ENCODE measurements at places on chromosomes 2 and 18.

DNA sequence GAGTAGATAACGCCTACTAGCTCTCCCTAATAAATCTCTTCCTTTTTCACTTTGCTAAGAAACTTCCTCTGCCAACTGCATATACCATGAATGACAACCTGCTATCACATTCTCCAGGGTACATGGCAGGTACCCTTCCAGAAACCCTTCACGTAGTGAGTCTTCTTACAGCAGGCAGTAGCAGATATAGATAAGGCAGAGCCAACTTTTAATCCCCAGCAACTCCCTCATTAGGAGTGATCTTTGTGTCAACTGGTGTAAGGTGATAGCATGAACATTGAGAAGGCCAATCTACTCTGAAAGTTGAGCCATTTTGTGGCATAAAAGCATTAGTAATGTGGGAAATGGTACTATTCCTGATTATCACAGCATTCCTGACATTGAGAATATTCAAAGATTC lies 5.7 kb upstream of the STK17B start:
- no peak for DNase-seq

DNA sequence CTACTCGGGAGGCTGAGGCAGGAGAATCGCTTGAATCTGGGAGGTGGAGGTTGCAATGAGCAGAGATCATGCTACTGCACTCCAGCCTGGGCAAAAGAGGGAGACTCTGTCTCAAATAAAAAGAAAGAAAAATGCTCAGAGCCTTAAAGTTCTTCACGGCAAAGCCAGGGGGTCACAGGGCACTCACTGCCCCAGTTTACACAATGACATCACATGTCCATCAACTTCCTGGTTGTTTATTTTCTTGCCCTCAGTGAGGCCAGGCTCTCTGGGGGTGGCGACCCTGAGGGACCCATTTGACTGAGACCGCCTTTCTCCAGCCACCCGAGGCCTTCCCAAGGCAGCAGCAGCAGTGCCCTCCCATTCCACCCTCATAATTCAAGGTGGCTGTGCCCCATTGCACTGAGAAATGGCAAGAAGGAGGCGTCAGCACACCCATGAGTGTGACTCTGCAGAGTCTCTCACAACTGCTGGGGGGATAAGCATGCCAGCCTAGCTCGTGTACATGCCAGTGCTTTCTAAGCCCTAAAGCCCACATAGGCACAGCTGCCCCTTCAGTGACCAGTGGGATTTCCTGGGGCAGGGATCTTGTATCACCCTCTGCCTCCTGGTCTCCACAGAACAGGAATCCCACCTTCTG lies 50.0 kb downstream of the SFXN5 start:
- no peak for DNase-seq

DNA sequence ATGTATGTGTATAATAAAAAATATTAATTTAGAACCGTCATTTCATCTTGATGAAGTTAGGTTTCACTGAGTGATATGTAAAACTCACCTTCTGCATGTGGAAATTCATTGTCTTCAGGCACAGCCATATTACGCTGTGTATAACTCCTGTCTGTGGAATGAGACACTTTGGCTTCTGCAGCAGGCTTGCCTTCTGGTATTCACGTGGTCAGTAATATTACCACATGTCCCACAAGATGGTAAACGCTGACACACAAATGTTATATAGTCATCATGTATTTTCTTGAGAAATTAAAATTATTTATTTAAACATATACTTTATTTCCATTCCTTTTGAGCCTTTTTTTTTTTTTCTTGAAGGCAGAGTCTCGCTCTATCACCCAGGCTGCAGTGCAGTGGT lies 25.1 kb upstream of the AAK1 start:
- no peak for DNase-seq

DNA sequence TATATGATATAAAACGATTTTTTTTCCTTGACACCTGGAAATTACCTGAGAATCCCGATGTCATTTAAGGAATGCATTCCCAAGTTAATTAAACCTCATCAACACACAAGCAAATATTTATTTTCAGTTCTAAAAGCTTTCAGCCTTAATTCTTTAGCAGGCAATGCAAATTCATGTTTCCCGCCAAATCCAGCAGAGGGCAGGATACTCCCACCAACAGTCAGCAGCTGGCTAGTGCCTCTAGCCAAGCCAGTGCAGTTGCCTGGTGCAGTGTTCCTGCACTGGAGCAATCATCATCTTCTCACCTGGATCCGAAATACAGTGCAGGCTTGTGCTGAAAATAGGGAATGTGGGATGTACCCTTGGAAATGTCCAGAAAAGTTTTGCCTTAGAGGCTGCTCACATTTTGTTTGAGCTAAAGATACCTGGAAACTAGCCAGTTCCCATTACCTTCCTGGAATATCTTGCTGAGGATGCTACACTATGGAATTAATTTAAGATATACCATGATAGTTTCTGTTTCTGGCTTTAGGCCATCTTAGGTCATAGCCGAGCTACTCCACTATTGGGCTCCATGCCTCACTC lies 48.4 kb upstream of the CYTIP start:
- DNase-seq = peak; percentile 83
